Peyer's patch (tissue), 4 donors: ENCODE measurements at places on chromosomes 7 and 10. TPM values are rescaled to one million over a fixed set of nuclear protein-coding genes. Genes with fewer than 3 reads are reported as not detected.

- H3K4me1 ChIP-seq: no peaks in the 10 kb centered on the region
- no peak overlapping the region for H3K4me3 ChIP-seq
- no peaks in the 10 kb centered on the region for H3K36me3 ChIP-seq
- DNase-seq: no peak
- H3K27me3 ChIP-seq: no peaks in the 10 kb centered on the region
- no peak overlapping the region for H3K27ac ChIP-seq
Observed at GRCh38 chr10:123599366-123599849, 66.7 kb upstream of the GPR26 start.

DNA sequence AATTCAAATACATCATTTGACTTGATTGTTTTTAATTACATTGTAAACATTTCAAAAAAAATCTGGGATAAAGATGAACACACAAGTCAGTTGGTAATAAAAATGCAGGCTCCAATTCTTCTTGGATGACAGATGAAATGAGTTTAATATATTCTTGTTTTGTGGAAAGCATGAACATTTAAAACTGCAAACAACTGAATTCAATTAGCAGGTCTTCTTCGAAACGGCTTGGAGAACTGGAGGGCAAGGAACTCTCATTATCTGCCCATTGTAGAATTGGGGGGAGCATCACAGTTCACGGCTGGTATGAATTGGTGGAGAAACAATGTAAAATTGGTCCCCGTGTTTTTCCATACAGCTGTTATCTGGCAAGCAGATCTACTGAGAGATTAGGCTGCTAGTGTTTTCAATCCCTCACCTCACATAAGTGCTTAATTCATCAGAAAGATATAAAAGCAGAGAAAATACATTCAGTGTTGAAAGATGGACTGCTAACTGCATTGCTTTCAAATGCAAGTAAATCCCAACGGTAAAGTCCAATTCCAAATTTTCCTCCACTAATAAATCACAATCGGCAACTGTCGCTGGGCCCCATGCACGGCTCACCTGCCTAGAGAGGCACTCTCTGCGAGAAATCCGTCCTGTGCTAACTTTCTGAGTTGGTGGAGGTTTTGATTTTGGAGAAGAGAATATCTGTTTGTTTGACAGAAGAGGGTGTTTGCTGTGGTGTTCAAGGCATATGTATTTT is 199.5 kb downstream of the ZNF438 start:
- no peaks in the 10 kb centered on the region for H3K4me1 ChIP-seq
- DNase-seq: no peak
- no peaks in the 10 kb centered on the region for H3K36me3 ChIP-seq
- no peak overlapping the region for H3K27ac ChIP-seq
- H3K4me3 ChIP-seq: no peak overlapping the region

DNA sequence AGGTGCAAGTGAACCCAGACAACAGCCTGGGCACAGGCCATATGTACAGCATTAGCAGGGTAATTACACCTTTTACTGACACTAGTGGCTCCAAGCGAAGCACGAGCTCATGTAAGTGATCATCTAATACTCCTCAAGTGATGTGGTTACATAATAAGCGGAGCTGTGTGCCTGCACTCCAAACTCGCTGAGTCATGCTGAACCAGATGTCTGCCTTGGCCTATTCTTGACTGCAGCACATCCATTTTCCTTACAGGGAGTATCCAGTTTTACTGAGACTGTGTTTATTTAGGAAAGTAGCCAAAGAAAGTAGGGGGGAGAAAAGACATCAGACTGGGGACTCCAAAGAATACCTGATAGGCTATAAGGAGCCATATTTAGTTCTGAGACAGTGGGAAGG is 90.1 kb downstream of the GRM3 start:
- no peak overlapping the region for H3K27ac ChIP-seq
- no peaks in the 10 kb centered on the region for H3K27me3 ChIP-seq
- H3K4me3 ChIP-seq: no peak overlapping the region

The HOXA4 gene
- total RNA-seq: 2.6 TPM

DNA sequence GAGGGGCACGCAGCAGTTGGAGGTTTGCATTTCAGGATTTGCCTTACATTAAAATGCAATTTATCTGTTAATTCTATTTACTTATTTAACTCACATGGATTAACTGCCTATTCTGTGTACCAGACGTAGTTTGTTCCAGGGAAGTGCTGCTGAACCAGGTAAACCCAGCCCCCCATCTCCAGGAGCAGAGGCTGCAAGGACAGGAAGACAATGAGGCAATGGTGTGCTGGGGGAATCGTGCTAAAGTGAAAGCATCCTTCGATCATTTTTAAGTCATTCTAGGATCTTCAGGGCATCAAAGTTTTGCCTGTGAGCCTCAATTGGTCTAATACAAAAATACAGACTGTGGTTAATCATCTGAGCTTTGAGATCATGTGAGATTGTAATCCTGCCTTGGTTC is 166.4 kb downstream of the DNAJB6 start:
- no peak overlapping the region for H3K27ac ChIP-seq
- no peak overlapping the region for H3K4me3 ChIP-seq
- no peaks in the 10 kb centered on the region for H3K36me3 ChIP-seq
- no peaks in the 10 kb centered on the region for H3K4me1 ChIP-seq
- no peaks in the 10 kb centered on the region for H3K27me3 ChIP-seq
- DNase-seq: no peak

- H3K4me1 ChIP-seq: no peaks in the 10 kb centered on the region
- no peaks in the 10 kb centered on the region for H3K36me3 ChIP-seq
- no peak for DNase-seq
- no peak overlapping the region for H3K4me3 ChIP-seq
Observed at GRCh38 chr7:123231021-123232000, 31.5 kb upstream of the SLC13A1 start.
